Activated CD4-positive, alpha-beta T cell treated with anti-CD3 and anti-CD28 coated beads, Interleukin-2, amount 10 ng/mL, durations not matched to agents 7 days and 5 days (primary cell): ENCODE measurements at places on chromosomes 6 and 20. TPM values are rescaled to one million over a fixed set of nuclear protein-coding genes. Genes with fewer than 3 reads are reported as not detected.

Gene FBXO5
- total RNA-seq = 91.1 TPM

Gene CLPSL2
- total RNA-seq = not detected

DNA sequence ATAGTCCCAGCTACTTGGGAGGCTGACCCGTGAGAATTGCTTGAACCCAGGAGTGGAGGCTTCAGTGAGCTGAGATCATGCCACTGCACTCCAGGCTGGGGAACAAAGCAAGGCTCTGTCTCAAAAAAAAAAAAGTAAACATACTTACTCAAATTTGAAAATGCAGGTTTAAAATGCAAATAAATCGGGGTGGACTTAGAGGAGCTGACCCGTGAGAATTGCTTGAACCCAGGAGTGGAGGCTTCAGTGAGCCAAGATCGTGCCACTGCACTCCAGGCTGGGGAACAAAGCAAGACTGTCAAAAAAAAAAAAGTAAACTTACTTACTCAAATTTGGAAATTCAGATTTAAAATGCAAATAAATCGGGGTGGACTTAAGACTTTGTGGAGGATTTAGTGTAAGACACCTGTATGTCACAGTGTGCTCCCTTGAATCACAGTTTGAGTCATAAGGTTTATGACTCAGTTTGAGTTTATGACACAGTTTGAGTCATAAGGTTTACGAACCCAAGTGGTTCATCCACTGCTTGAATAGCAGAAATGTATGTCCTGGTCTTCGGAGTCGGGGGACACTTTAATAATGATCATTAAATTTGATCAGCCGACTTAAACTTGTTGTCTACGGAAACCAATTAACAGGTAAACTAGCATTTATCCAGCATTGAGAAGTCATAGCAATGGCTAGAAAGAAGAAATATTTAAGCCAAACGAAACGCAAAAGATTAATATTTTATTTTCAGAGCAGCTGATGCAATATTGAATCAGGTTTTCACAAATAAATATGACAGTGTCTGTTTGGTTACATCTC lies 6.8 kb upstream of the MRPS10 start:
- no peak for DNase-seq

GRCh38 chr6:36659271-36659670 lies 19.2 kb upstream of the CDKN1A start:
- no peak for DNase-seq

DNA sequence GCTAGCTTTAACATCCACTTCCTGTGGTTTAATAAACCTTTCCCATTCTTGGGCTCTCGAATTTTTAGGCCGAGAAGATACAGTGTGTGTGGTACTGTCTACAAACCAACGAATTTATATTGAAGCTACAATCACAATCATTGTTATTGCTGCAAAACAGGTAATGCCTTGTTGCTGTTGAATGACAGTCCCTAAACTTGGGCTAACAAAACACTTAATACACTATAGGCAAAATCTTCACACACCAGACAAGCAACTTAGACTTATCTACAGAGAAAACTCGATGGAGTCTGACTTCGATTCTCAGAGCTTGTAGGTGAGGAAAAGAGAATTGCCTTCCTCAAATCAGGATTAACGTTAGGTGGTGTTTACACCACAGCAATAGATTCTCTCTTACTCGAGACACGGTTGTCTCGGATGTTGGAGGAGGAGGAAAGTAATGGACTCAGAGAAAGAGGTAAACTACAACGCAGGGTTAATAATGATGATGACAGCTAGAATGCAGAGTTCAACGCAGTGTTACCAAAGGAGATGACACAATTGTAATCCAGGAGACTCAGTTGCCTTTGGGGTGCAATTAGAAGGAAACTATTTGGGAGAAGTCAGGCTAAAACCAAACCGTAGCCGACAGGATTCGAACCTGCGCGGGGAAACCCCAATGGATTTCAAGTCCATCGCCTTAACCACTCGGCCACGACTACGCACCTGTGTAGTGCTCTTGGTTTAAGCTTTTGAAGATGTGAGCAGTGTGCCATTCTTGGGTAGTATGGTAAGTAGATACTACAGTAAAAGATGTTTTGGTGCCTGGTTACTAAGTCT lies 32.5 kb upstream of the ZNF184 start:
- DNase-seq = peak; percentile 14

GRCh38 chr6:74912234-74912633 lies 293.6 kb downstream of the COL12A1 start:
- no peak for DNase-seq

DNA sequence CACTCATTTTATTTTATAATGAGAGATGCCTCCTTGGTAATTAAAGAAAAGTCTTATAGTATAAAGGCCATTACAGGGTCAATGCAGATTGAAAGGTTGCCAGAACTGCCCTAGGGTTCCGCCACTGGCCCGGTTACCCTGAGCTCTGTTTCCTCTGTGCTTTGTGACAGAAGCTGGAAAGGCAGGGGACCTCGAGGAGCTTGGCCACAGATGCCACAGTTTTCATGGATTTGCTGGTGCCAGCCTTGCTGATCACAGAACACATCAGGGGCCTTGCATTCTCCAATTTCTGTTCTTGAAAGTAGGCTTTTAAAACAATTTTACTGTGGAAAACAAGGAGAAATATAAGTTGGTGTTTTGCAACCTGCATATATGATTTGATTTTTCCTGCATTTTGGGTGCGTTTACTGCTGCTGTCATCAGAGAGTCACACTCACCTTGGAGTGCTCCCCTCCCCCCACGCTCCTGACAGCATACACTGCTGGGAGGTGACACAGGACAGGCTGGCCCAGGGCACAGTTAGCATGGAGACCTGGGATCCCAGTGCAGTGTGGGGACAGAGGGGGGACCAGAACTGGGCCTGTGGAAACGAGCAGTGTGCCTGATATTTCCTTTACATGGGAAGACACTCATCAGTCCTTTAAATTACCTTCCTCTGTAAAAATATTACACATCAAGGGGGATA lies 142.8 kb downstream of the CFAP61 start:
- DNase-seq = no peak
